ENCODE measurements at places on chromosomes 4 and X.

DNA sequence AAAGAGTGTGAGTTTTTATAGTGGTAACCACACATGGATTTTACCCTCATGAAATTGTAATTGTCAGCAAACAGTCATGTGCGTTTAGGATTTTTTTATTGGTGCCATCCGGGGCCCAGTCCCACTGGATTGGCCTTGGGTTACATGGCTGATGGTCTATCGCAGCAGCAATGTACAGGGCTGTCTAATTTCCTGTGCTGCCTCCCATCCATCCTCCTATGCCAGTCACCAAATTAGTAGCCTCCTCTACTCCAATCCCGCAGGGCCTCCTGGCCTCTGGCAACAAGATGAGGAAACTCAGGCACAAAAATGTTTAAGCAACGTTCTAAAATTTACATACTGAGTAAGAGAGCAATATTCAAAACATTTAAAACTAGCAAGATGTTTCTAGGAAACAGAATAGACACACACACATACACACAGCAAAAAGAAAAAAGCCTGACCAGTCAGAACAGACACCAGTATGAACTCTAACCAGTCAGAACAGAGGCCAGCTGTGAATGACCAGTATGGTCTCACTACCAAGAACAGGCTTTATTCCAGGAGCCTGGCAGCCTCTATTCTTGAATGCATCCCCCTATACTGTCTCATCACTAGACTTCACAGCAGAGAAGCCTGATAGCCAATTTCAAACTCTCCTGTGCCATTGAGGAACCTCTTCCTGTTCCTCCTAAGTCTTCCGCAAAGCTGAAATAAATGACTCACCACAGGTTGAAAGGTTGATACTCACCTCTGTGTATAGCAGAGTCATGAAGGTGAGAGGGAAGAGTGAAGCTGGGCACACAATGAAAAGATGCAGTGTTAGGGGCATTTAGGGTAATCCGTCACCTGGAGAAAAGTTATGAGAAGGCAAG is 42.6 kb downstream of the CHRNA9 start:
- DNase-seq = peak; percentile 27

DNA sequence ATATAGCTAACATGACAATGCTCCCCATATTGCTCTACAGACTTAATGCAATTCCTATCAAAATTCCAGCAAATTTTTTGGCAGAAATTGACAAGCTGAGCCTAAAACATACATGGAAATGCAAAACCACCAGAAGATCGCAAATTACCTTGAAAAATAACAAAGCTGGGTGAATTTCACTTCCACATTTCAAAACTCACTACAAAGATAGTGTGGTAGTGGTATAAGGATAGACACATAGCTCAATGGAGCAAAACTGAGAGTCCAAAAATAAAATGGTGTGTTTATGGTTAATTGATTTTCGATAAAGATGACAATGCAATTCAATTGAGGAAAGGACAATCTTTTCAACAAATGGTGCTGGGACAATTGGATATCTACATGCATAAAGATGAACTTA is 65.8 kb downstream of the SLC9A7 start:
- DNase-seq = no peak

DNA sequence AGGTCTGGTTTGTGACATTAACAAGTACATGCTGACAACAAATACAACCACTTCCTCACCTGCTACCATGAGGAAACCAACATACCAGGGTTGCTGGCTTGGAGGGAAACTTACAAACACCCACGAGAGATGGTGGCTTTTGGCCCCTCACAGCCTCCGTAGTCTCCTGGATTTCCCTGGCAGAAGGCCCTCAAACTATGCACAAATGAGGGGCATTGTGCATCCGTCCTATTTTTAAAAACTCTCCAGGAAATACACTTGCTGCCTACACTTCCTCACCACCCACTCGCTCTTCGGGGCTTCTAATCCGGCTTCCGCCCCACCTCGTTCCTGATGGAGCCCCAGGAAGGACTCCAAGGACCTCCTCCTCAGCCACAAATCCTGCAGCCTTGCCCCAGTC is 355.0 kb upstream of the GATB start:
- DNase-seq = no peak

- DNase-seq = no peak
Observed at GRCh38 chr4:88396681-88397080, 18.0 kb downstream of the HERC6 start.

- no peak for DNase-seq
Observed at GRCh38 chr4:86892636-86892960, 376 bp upstream of the C4orf36 start.

- DNase-seq = no peak
Observed at GRCh38 chr4:44777115-44777514, 50.8 kb upstream of the GNPDA2 start.

DNA sequence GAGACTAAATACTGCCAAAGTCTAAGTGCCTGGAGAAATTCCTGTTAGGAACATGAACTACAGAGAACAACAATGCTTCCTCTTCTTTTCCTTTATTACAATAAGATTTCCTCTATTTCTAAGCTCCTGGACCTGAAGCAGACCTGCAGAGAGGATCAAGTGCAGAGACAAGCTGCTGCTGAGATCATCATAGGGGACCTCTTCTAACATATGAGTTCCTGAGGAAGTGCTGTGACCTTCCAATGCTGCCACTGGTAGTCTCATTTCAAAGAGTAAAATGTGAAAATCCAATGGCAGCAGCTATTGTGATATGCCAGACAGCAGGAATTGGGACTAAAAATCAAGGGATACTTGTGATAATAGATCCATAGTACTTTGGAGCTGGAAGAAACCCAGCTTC is 28.0 kb downstream of the CCNG2 start:
- no peak for DNase-seq

DNA sequence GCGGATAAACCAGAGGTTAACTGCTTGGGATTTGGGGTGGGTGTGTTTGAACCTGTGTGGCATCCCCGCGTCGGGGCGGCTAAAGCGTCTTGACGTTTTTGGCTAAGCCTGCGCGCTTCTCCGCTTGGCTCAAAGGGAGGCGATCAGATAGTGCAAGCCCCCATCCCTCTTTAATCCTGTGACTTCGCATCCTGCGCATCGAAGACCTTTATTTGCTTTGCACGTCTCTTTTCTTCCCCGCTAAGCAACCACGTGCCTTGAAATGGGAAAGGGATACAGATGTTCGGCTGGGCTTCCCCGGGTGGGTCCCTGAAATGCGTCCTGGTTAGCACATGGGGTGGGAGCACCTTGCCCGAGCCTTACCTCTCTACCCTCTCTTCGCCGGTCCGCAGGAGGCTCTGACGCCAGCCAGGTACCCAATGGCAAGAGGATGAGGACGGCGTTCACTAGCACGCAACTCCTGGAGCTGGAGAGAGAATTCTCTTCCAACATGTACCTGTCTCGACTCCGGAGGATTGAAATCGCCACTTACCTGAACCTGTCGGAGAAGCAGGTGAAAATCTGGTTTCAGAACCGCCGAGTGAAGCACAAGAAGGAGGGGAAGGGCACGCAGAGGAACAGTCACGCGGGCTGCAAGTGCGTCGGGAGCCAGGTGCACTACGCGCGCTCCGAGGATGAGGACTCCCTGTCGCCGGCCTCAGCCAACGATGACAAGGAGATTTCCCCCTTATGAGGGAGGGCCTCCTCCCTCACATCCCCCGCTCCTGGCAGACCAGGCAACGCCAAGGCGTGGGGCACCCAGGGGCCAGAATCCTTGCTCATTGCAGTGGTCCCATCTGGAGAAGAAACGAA is 1.5 kb downstream of the GSX2 start:
- no peak for DNase-seq

GRCh38 chrX:109831326-109831985 is 98.4 kb upstream of the ACSL4 start:
- DNase-seq = no peak

GRCh38 chr4:88857588-88857987 is 160.0 kb upstream of the NAP1L5 start:
- peak; percentile 24 for DNase-seq

DNA sequence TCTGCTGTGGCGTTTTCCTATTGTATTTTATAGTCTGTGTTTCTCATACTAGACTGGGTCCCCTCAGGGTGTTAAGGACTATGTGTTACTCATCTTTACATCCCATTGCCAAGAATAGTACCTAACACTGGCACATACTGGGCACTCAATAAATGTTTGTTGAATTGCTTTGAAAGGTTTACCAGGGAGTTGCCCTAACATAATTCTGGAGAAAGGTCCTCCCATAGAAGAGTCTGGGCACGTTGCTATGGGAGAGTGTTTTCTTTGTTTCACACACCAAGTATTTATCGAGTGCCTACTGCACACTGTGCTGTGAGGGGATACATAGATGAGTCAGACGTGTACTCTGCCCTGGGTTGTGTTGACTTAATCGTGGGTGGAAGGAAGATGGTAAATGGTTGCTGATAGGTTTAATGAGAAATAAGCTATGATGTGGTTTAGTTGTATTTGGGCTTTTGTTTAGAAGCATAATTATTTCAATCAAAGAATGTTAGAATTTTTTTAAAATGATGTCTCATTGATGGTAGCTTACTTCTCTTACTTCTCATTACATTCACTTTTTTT is 42.9 kb downstream of the AFF1 start:
- DNase-seq = peak; percentile 76

DNA sequence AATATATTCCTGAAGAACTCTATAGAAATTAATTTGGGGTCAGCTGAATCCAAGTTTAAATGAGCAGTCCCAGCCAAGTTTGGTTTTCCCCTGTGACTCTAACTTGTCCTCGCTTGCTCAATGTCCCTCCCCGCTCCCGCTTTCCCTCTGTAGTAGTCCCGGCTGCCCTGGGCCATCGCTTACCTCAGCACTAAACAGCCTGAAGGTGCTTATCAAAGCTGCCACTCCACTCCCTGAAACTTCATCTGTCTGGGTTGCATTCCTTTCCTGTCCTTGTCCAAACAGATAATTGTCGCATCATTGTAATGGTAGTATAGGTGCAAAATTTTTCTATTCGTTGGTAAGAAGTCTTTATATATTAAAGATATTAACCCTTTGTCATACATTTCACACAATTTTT is 12.8 kb downstream of the SLC25A43 start:
- DNase-seq = no peak
